ENCODE measurements at places on chromosomes 12 and 14. TPM values are rescaled to one million over a fixed set of nuclear protein-coding genes. Genes with fewer than 3 reads are reported as not detected.

DHRS7 gene
- 117 TPM for total RNA-seq

CAPZA3 gene
- total RNA-seq = not detected

GSG1 gene
- total RNA-seq = not detected

GRCh38 chr12:56084958-56085543 is 5.1 kb downstream of the ERBB3 start:
- no peaks in the 10 kb centered on the region for H3K36me3 ChIP-seq
- H3K27ac ChIP-seq = no peak overlapping the region
- no peak for DNase-seq
- peaks cover 4% of the 10 kb centered on the region for H3K4me1 ChIP-seq

GRCh38 chr14:20421267-20421666 is 8.0 kb upstream of the TEP1 start:
- no peaks in the 10 kb centered on the region for H3K27me3 ChIP-seq
- DNase-seq = no peak
- H3K36me3 ChIP-seq = no peaks in the 10 kb centered on the region
- H3K4me1 ChIP-seq = no peaks in the 10 kb centered on the region
- H3K4me3 ChIP-seq = no peak overlapping the region
- no peak overlapping the region for H3K27ac ChIP-seq

DNA sequence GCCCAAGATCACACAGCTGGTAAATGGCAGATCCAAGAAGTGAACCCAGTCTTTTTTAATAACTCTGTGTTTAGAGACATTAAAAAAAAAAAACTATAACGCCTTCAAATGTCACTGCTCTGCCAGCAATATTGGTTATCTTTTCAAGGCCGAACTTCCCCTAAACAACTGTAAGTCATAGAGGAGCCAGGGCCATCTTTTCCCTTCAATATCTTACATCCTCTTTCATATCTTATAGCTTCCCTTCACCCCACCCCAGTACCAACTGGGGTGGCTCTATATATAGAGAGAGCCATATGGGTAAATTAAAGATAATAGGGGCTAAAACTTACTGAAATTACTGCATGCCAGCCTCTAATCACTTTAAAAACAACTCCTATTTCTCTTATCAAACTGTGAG is 100.2 kb downstream of the STAB2 start:
- H3K27ac ChIP-seq = no peak overlapping the region
- no peaks in the 10 kb centered on the region for H3K4me1 ChIP-seq
- H3K4me3 ChIP-seq = no peak overlapping the region
- H3K27me3 ChIP-seq = no peaks in the 10 kb centered on the region
- H3K36me3 ChIP-seq = no peaks in the 10 kb centered on the region

DNA sequence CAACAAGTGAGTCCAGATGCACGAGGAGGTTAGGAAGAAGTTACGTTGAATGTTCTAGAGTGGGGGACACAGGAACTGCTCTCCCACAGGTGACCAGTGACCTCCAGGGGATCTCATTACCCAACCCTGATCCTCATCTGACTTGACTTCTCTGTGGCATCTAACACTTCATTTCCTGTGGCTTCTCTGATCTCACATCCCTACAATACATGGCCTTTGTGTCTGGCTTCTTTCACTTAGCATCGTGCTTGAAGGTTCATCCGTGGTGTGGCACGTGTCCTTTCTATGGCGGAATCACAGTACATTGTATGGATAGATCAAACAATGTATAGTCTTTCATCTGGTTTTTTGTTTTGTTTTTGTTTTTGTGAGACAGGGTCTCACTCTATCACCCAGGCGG is 19.3 kb downstream of the CFAP251 start:
- no peak overlapping the region for H3K4me3 ChIP-seq
- H3K4me1 ChIP-seq = no peaks in the 10 kb centered on the region
- H3K27me3 ChIP-seq = no peaks in the 10 kb centered on the region
- H3K27ac ChIP-seq = no peak overlapping the region
- no peaks in the 10 kb centered on the region for H3K36me3 ChIP-seq
- DNase-seq = no peak

- no peaks in the 10 kb centered on the region for H3K27me3 ChIP-seq
- no peaks in the 10 kb centered on the region for H3K36me3 ChIP-seq
- H3K4me3 ChIP-seq = no peak overlapping the region
- no peak overlapping the region for H3K27ac ChIP-seq
- no peaks in the 10 kb centered on the region for H3K4me1 ChIP-seq
Measured at GRCh38 chr14:96352708-96353107, 10.4 kb downstream of the ATG2B start.

DNA sequence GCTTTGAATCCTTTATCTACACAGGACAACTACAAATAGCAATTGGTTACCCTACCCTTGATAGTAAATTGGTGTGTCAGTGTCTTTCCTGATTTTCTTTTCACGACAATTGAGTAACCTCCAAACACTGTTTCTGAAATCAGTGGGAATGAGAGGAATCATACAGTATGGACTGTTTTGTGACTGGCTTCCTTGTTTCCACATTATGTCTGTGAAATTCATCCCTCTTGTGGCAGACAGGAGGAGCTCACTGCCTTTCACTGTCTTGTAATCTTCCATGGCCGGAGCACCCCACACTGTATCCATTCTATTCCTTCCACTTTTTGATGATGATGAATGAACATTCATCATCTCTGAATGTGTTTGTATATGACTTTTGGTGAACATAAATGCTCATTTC is 164.0 kb upstream of the PZP start:
- DNase-seq = no peak
- no peak overlapping the region for H3K27ac ChIP-seq
- no peaks in the 10 kb centered on the region for H3K36me3 ChIP-seq

- H3K27ac ChIP-seq = no peak overlapping the region
- no peaks in the 10 kb centered on the region for H3K4me1 ChIP-seq
- no peak for DNase-seq
- H3K4me3 ChIP-seq = no peak overlapping the region
Measured at GRCh38 chr12:87280893-87281292, 748.3 kb downstream of the C12orf50 start.

DNA sequence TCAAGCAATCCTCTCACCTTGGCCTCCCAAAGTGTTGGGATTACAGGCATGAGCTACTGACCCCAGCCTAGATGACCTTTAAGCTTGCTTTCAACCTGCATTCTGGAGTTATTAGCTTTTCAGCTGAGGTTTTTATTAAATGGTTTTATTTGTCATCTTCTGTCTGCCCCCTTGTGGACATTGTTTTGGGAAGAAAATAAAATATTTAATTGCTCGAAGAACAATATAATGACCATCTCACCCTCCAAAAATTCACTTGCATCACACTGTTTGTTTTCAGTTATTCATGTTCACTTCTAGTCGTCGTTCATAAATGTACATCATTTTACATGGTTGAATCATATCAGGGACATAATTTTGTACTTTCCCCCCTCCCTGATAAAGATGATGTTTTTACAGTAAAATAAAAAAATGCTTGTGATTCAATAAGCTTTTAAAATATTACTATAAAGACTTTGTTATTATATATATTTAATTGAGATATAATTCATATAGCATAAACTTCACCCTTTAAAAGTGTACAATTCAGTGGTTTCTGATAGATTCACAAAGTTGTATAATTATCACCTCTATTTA is 10.1 kb upstream of the SPATS2 start:
- no peak overlapping the region for H3K27ac ChIP-seq
- no peak overlapping the region for H3K4me3 ChIP-seq
- H3K4me1 ChIP-seq = no peaks in the 10 kb centered on the region
- no peaks in the 10 kb centered on the region for H3K27me3 ChIP-seq
- no peak for DNase-seq

- no peak for DNase-seq
- H3K27ac ChIP-seq = no peak overlapping the region
- H3K36me3 ChIP-seq = no peaks in the 10 kb centered on the region
- peaks cover 11% of the 10 kb centered on the region for H3K4me1 ChIP-seq
- H3K4me3 ChIP-seq = no peak overlapping the region
- no peaks in the 10 kb centered on the region for H3K27me3 ChIP-seq
Measured at GRCh38 chr12:44159216-44159615, 323.3 kb downstream of the TMEM117 start.

DNA sequence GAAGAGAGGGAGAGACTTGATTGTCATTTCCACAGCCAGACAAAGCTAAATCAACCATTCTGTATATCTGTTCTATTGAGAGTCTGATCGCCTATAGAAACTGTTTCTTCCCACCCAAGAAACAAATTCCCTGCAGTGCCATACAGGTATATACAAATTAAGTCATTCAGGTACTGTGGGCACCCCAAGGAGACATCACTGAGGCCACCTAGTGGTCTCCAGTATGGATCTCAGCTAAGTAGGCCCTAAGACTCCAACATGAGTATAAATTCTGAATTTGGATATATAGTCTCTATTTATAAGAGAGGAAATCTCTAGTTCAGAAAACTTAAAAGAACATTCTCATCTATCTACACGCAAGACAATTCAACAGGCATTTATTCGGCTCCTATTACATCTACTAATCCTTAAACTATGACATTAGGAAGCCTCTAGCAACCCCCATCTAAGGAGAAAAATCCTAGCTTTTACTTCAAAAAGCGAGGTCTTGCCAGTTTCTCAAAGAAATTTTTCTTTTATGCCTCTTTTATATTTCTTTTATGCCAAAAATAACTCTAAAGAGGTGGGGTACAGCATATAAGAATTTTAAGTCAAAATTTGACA is 62.6 kb downstream of the DCAF5 start:
- H3K27me3 ChIP-seq = no peaks in the 10 kb centered on the region
- H3K27ac ChIP-seq = peak overlapping the region; percentile 94
- peaks cover 32% of the 10 kb centered on the region for H3K4me1 ChIP-seq
- H3K4me3 ChIP-seq = no peak overlapping the region
- no peak for DNase-seq

GRCh38 chr12:117589021-117589420 is 227.6 kb upstream of the NOS1 start:
- no peak for DNase-seq
- H3K4me3 ChIP-seq = no peak overlapping the region
- no peak overlapping the region for H3K27ac ChIP-seq
- no peaks in the 10 kb centered on the region for H3K36me3 ChIP-seq
- H3K4me1 ChIP-seq = no peaks in the 10 kb centered on the region
- no peaks in the 10 kb centered on the region for H3K27me3 ChIP-seq

Data from thoracic aorta (tissue), 2 donors.